PC-9 (cell line): ENCODE measurements at places on chromosomes 7 and 10.

DNA sequence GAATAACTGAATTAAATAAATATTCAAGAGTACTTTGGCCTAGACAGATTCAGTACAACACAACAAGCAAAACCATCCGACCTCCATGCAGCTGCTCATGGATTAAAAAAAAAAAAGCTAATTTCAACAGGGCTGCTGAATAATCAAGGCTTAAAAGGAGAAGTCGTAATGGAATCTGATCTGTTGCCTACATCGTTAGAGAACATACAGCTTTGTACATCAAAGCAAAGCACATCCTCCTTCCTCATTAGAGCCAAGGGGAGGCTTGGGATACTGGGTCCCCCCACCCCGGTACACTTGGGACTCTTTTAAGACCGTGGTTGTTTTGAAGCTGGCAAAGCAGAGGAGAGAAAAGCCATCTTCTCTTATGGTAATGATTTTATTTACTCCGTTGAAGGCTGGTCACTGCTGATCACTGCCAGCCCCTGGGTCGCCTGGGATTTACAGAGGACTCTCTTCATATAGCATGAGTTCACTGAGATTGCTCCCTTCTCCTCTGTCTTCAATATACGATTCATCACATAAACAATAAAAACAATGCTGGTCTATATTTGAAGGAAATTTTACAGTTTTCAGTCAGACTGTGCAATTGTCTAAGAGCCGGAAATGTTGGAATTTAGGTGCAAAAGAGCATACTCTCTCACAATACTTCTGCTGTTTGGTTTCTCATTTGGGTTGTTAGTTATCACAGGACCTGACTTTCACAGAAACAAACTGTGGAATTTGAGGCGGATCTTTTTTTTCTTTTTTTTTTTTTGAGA lies 148.8 kb downstream of the FAM107B start:
- no peak for DNase-seq

DNA sequence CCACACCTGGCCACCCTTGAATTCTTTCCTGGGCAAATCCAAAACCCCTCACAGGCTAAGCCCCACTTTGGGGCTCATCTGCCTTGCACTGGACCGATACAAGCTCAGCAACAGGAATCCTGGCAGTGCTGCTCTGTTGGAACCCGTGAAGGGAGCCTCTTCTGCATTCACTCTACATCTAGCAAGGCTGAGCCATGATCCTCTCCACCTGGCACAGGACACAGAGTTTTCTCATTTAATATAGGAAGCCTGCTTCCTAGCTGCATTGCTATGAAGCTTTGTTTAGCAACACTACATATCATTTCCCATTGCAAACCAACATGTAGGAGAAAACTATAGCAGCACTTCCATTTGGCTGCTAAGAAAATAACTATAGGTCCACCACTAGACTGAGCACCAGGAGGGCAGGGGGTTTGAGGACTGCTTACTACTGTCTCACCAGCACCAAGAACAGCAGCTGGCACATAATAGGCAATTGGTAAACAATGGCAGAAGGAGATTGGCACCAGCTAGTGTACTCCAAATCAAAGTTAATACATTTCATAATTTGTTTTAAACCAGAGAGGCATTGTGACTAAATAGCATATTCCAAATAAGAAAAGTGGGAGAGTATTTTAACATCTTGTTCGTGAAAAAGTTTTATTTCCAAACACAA lies 56.1 kb downstream of the CPVL start:
- peak; percentile 18 for DNase-seq

GRCh38 chr10:100816671-100817070 lies 71.3 kb downstream of the PAX2 start:
- no peak for DNase-seq

DNA sequence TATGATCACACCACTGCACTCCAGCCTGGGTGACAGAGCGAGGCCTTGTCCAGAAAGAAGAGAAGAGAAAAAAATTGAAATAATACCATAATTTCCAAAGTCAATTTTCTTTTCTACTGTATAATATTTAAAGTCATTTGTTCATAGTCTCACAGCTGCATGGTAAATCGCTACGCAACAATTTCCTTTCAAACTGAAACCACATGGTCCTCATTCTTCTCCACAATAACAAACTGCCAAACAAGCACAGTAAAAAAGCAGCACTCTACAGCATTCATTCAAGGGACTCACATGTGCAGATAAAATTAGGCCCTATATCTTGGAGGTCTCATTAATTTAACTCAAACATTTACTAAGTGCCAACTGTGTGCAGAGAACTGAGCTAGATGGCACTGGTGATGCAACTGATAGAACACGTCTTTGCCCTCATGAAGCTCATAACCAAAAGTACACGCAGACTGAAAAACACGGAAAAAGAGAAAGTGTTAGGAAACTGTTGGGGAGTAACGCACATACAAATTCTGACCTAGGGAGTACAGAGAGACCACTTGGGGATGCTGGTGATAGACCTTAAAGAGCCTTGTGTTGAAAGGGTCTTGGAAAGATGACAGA lies 68.4 kb upstream of the SRRM3 start:
- no peak for DNase-seq

GRCh38 chr7:141324870-141325269 lies 226.3 kb upstream of the AGK start:
- DNase-seq = no peak

DNA sequence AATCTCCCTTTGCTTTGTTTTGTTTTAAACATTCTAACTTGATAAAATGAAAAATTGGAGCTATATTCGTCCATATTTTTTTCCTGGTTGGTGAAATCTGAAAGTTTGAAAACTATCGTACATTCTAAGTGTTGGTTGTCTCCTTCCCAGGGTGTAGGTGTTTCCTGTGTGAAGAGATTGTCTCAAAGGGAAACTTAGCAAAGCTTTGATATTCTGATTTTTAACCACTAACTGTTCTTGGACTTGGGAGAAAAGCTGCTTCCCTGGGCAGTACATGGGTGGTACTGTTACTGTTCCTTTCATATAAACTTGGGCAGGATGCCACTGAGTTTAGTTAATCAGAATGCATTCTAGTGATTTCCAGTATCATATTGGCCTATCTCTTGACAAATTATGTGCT lies 253.5 kb upstream of the LRGUK start:
- DNase-seq = no peak

- DNase-seq = no peak
Observed at GRCh38 chr7:66153691-66154090, 39.0 kb downstream of the CRCP start.

- no peak for DNase-seq
Observed at GRCh38 chr10:77398986-77399755, 238.4 kb downstream of the KCNMA1 start.

- DNase-seq = no peak
Observed at GRCh38 chr10:127398140-127398970, 150.8 kb upstream of the NPS start.

GRCh38 chr7:80879849-80880248 lies 39.0 kb downstream of the SEMA3C start:
- no peak for DNase-seq

DNA sequence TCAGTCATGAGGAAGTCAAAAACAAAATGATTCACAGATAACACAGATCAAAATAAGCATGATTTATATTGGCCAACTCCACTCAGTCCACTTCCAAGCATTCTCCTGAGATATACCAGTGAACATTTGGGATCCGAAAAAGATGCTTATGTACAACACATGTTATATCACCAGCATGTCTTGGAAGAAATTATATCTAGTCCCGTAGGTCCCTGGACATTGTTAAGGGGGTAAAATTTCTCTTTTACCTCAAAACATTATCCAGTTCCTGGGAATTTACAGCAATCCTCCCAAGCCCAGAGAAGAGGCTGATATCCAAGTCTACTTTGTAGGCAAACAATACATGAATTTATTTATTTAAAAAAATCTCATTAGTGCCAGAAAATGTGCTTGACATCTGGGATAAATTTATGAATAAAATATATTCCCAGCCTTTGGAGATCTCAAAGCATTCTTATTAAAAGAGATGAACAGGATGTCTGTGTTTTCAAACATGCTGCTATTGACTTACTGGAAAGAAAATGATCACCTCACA lies 582.2 kb upstream of the ZWINT start:
- DNase-seq = no peak

GRCh38 chr7:55381189-55381588 lies 16.1 kb downstream of the LANCL2 start:
- no peak for DNase-seq

DNA sequence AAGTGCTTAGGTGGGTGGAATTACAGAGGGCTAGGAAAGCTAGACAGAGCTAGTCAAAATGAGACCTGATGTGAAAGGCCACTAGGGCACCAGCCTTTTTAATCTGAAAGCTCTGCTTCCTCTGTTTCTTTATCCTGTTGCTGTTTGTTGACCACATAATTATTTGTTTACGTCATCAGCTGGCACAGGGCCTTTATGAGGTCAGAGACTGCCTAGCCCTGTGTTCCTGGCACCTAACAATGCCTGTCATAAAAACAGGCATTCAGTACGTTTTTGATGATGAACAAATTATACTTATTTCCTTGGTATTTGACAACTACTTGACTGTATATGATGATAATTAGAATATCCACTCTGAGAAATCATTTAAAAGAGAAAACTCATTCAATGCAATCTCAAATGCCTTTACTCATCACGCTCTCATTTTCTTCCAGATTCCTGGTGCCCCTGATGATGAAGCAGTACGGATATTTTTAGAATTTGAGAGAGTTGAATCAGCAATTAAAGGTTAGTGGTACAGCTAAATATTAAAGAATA lies 26.0 kb downstream of the RBM17 start:
- DNase-seq = no peak

GRCh38 chr10:119129721-119130120 lies 25.8 kb downstream of the DENND10 start:
- DNase-seq = no peak

GRCh38 chr10:62934258-62934657 lies 118.1 kb upstream of the EGR2 start:
- DNase-seq = no peak

GRCh38 chr7:4604456-4604940 lies 77.6 kb upstream of the FOXK1 start:
- DNase-seq = no peak
